ENCODE measurements at places on chromosomes 1 and 21.
A peak's percentile ranks its signal among the peaks of the same experiment; 100 is the strongest.

GRCh38 chr1:174344162-174344561, 103.6 kb upstream of the GPR52 start:
- no peak for DNase-seq

DNA sequence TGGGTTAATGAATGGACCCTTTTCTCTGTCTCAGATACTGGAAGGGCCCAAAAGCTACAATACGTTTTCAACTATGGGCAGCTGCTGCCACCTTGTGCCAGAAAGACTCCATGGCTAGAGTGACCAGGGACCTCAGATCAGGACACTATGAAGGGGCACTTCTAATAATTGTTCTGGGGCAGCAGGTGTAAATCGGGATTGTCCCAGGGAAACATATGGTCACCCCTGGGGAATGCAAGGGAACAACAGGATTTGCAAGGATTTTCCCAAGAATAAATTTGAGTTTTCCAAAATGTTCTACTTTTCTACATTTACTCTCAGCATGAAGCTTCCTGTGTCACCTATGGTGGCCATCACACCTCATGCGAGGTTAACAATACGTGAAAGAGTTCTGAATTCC, 12.0 kb upstream of the FCAMR start:
- DNase-seq, result peak; percentile 34

GRCh38 chr1:185244015-185244747, 72.9 kb downstream of the IVNS1ABP start:
- DNase-seq, result peak; percentile 33

DNA sequence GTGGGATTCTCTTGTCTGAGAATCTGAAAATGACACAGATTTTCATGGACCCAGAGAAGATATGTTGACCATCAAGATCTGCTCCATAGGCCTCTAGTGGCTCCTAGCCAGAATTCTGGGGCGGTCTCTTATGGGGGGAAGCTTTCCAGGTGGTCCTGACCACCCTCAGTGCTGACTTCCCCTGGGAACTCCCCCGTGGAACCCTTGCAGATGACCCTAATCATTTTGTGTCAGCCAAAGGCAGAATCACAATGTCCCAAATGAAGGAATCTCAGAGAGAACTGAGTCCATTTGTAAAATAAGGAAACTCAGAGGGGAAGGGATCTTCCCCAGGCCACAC, 3.6 kb downstream of the HEYL start:
- DNase-seq, result no peak
